Activated T-helper 17 cell treated with anti-CD3 and anti-CD28 coated beads, Interleukin-2, amount 50 U/mL, for 72 hours (primary cell): ENCODE measurements at places on chromosomes 1 and 21. TPM values are rescaled to one million over a fixed set of nuclear protein-coding genes. Genes with fewer than 3 reads are reported as not detected.

DNA sequence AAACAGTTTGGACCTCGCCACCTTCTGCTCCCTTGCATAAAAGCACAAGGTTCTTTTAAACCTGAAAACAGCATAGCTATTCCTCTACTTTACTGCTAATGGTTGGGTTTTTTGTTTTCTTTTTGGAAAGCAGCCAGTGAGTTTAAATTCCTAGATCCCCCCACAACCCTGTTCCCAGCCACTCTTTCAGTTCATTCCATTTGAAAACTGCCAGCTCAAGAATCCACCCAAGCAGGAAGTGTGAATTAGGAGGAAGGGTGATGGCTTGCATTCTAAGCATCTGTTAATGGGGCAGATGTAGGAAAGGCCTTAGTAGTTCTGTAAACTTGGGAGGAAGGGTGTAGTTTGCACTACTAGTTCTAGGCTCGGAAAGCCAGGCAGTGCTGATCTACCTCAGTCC lies 172.9 kb upstream of the HOOK1 start:
- no peak for ATAC-seq

DNA sequence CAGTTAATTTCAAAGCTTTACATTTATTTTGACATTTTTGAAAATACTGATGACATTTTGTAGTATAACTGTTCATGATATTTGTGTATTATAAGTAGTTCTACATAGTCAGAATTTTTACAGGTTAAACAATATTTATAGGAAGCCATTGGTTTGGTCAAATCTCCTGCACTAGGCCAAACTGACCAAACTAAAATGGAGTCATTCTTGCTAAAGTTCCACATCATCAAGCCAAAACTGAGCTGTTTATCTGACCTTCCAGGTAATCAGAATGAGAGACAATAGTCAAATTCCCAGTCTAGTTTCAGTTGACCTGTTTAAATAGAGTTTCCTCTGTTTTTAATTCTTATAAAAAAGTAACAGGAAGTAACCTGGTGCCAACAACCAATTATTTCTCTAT lies 253.3 kb upstream of the RGS18 start:
- no peak for ATAC-seq

Gene HTR6
- total RNA-seq, result 0.13 TPM

- ATAC-seq, result peak; percentile 50
Observed at GRCh38 chr1:24413350-24414163, at the start of gene STPG1. STPG1 (minus strand) TSS chr1:24413782; CDS start chr1:24401388, 12,394 bp downstream.

- no peak for ATAC-seq
Observed at GRCh38 chr1:188089461-188089860, 1260.7 kb downstream of the PLA2G4A start.

DNA sequence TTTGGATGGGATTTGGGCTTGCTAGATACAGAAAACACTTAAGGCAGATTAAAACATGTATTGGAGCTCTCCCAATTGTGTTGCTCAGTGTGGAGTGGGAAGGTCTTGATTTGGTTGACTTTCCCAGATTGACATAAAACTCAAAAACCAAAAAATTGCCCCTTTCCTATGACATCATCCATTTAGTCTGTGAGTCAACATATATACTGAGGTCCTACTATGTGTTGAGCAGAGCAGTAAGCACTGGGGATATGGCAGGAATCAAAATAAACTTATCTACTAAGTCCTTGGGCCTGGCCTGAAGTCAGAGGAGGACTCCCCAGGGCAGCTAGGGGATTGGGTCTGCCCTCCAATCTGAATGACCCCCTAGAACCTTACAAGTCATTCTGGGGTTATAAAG lies 61.0 kb downstream of the CHIA start:
- ATAC-seq, result no peak

- ATAC-seq, result no peak
Observed at GRCh38 chr1:212689196-212689725, 10.4 kb downstream of the BATF3 start.

DNA sequence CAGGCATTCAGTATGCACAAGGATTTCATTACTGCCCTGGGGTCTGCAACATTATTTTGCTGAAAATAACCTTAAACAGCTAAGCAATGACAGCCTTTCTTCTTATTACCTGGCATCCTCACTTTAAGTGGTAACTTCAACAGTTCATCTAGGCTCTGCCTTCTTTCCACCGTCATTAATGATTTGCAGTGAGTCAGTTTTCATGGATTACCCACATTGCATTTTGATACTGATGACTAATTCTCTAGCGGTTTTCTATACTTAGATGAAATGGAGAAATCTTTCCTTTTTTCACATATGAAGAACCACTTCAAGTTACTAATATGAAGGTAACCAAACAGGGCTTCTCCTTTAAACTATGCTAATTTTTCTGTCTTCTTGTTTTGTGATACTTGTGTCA lies 226.9 kb upstream of the TMPRSS15 start:
- no peak for ATAC-seq

DNA sequence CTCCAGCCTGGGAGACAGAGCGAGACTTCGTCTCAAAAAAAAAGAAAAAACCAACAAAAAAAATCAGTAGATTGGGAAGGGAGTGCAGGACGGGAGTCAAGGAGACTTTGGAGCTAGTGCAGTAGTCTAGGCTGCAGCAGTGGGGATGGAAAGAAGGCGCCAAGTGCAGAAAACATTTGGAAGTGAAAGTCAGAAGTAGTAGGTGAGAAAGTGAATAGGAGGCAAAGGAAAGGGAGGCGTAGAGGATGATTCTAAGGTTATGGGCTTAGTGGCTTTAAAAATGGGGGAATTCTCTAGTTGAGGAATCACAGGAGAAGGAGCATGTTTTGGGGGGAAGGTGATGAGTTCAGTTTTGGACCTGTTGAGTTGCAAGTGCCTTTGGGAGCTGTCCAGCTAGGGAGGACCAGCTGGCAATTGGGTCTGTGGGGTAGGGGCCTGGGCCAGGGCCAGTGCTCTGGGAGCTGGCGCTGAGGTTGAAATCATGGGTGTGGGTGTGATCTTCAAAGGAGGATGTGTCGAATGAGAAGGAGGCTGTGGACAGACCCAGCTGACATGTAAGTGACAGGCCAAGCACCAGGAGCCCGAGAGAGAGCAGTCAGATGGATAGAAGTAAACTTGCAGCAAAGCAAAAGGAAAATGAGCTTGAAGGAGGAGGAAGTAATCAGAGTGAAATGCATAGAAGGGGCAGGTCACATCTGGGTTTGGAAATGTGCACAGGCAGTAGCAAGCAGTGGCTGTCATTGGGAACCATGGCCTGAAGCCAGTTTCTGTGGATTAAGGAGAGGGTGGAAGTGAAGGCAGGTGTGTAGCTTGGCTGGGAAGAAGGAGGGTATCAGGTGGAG lies 15.8 kb downstream of the TMCC2 start:
- no peak for ATAC-seq

Gene BMP8A
- not detected for total RNA-seq

DNA sequence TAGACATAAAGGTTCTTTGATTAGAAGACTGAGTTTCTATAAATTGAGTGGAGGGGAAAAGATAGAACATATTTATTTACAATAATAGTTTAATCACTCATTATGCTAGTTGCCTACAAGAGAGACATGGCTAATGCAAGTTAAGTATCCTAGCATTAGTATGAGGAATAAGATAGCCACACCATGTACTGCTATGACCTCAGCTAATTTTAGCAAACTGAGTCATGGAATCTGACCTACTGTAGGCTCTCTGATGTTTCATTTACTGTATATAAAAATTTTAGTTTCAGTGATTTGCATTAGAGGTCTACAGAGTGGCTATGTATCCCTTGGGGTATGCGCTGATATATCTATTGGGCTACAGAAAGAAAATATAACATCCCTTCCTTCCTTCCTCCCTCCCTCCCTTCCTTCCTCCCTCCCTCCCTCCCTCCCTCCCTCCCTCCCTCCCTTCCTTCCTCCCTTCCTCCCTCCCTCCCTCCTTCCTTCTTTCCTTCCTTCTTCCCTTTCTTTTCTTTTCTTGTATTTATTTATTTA lies 5.8 kb downstream of the AGL start:
- no peak for ATAC-seq

GRCh38 chr1:205480349-205480985 lies 24.0 kb upstream of the CDK18 start:
- ATAC-seq, result peak; percentile 85

Gene ZNF683
- not detected for total RNA-seq

Gene PGLYRP3
- total RNA-seq, result not detected

DNA sequence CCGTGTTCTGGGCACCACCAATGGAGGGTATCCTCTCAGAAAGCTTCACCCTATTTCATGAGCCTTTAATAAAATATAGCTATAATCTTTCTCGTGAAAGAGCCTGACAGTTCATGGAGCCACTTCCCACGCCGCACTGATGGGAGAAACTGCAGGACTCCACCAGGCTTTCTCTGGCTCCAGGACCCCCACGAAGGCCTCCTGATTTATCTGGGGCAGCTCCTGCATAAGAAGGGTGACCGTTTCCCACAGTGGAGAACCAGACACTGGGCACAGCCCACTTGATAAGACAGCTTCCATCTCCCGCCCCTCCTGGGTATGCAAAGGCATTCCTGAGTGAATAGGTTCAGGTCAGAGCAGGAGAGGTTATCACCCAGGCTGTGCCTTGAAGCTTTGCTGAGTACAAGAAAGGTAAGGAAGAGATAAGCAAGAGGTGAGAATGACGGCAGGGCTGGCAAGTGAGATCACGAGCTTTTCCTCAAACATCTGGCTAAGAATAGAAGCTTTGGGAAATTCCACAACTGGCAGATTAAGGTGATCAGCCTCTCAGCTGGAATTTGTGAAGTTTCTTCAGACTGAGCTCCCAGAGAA lies 499.8 kb downstream of the KIF26B start:
- ATAC-seq, result no peak

- ATAC-seq, result no peak
Observed at GRCh38 chr21:38346286-38346685, 89.5 kb downstream of the KCNJ15 start.

GRCh38 chr1:63617450-63617849 lies 24.2 kb downstream of the PGM1 start:
- ATAC-seq, result no peak

GRCh38 chr21:23939369-23940065 lies 1667.8 kb downstream of the MRPL39 start:
- no peak for ATAC-seq

DNA sequence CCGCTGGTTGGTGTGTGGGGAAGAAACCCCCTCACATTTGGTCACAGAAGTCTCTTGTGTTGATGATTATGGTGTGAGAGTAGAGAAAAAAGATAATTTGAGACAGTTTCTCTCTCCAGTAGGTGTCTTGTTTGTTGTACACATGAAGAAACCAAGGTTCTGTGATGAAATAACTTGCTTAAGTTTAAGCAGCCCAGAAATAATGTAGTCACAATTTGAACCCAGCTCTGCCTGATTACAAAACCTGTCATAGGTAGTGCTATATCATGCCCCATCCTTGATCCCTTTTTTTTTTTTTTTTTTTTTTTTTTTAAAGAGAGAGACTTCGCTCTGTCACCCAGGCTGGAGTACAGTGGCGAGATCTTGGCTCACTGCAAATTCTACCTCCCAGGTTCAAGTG lies 4.9 kb downstream of the MFN2 start:
- ATAC-seq, result no peak

DNA sequence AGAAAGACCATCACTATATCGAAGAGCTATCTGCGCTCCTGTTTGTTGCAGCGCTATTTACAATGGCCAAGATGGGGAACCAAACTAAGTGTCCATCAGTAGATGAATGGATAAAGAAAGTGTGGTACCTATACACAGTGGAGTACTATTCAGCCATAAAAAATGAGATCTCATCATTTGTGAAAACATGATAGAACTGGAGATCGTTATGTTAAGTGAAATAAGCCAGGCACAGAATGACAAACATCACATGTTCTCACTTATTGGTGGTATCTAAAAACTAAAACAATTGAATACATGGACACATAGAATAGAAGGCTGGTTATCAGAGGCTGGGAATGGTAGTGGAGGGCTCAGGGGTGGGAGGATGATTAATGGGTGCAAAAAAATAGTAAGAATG lies 256.2 kb downstream of the SRGAP2C start:
- ATAC-seq, result no peak

GRCh38 chr1:235011599-235012435 lies 116.8 kb downstream of the TOMM20 start:
- ATAC-seq, result peak; percentile 81

GRCh38 chr1:233240371-233240770 lies 55.2 kb downstream of the PCNX2 start:
- no peak for ATAC-seq

DNA sequence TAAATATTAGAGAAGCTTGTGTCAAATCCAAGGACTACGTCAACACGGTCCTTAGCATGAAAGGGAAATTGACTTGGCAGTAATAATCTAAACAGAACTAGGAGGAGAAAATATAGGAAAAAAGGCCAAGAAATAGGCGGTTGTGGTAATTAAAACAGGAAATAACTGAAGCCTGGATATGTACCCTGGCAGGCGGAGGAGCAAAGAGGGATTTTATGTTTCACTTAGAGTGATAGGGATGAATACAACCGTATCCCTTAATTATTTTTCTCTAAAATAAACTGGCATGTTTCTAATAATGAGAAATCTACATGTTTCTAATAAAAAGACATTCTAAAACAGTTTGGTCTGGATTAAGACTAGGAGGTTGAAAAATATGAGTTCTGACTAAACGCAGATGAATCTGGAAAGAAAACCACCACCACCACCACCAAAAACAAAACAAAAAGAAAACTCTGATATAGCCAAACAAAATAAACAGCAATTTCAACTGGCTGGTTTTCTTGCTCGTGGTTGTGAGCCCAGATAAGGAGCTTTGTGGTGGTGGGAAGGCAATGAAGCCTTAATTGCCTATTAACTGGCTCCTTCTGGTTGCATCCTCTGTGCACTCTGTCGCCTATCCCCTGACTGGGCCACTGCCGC lies 334.2 kb upstream of the SNX7 start:
- ATAC-seq, result no peak

GRCh38 chr1:184241446-184241845 lies 145.4 kb upstream of the C1orf21 start:
- no peak for ATAC-seq

DNA sequence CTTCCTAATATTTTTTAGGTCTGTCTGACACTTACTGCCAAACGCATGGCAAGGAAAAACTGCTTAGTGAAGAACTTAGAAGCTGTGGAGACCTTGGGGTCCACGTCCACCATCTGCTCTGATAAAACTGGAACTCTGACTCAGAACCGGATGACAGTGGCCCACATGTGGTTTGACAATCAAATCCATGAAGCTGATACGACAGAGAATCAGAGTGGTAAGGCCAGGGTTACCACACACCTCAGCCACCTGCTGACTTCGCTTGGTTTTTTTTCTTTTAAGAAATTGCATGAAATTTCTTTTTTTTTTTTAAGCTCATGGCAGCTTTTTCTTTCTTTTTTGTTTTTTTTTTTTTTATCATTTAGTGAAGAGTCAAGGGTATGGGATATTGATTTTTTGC lies 17.2 kb downstream of the ATP1A1 start:
- peak; percentile 97 for ATAC-seq
